ENCODE measurements at places on chromosomes 1 and 21. TPM values are rescaled to one million over a fixed set of nuclear protein-coding genes. Genes with fewer than 3 reads are reported as not detected.

Gene GOLPH3L
- total RNA-seq = 11.3 TPM

Gene GJA5
- total RNA-seq = 114 TPM

Gene COL24A1
- 0.67 TPM for total RNA-seq

Gene MYOM3
- 98.7 TPM for total RNA-seq

Gene NCF2
- total RNA-seq = 3.2 TPM

Gene CIART
- 4.2 TPM for total RNA-seq

Gene ZMYND12
- total RNA-seq = 0.26 TPM

Gene ISG15
- total RNA-seq = 32.2 TPM

Gene DOP1B
- 4.9 TPM for total RNA-seq

Gene GMEB1
- total RNA-seq = 4.2 TPM

Gene OPRD1
- total RNA-seq = not detected

Gene PROK1
- total RNA-seq = 5.1 TPM

DNA sequence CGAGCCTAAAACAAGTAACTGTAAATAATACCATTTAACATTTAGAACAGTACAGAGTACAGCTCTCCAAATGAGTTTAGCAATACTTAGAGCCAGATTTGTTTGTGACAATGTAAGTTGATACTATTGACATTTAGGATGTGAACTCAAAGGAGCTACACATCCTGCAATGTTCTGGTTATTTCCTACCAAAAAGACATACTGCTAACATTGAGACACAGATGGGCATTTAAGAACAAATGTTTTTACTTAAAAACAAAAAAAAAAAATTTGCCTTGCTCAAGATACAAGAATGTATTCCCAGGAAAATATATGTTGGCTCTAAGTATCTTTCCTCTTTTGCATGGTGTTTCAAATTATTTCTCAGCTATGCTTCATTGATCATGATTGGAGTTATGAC is 1464.8 kb upstream of the PRMT6 start:
- no peak for DNase-seq

- DNase-seq = peak; percentile 54
Observed at GRCh38 chr21:42313501-42313969, 1.7 kb downstream of the TFF3 start.

GRCh38 chr1:33372677-33373076 is 51.8 kb upstream of the A3GALT2 start:
- DNase-seq = no peak

DNA sequence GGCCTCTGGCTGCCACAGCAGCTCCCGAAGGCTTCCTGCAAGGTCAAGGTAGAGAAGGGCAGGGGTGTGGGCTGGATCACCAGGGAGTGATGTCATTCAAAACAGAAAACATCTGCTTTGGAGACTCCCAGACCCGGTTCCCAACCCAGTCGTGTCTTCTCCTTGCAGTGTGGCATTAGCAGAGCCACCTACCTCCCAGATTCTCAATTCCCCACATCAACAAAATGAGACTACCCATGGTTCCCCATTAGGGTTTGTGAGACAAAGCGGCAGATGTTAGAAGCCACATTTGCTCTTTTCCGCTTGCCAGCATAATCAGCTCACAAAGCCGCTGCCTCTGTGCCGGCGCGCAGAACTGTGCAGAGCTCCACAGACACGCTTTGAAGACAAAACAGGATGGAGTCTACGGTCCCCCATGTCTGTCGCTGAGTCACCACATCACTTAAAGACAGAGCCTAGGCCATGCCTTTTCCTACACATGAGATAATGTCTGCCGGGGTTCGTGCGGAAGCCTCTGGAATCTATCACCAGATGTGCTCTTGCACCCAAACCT is 12.5 kb downstream of the KIF17 start:
- no peak for DNase-seq

DNA sequence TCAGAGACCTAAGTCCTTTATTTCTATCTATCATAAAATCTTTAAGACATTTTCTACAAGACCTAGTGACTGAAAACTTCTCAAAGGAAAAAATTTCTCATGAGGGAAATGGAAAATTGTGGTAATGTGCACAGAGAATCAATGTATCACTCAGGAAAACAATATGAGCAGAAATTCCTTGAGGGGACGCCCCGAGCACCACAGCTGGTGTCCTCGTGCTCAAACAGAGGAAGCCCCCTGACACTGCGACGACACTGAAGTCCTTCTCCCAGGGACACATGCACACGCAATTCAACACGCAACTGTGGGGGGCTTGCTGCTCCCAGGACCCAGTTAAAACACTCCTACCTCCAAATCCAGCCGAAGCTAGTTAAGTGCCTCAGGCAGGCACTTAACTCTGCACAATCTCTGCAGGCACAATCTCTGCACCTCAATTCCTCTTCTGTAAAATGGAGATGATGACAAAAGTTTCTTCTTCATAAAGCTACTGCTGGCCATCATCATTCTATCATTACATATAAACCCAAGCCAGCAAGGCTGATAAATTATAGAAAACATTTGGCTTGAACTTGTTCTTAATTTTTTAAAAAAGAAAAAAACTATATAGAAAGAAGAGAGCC is 16.0 kb downstream of the ZBTB17 start:
- no peak for DNase-seq

DNA sequence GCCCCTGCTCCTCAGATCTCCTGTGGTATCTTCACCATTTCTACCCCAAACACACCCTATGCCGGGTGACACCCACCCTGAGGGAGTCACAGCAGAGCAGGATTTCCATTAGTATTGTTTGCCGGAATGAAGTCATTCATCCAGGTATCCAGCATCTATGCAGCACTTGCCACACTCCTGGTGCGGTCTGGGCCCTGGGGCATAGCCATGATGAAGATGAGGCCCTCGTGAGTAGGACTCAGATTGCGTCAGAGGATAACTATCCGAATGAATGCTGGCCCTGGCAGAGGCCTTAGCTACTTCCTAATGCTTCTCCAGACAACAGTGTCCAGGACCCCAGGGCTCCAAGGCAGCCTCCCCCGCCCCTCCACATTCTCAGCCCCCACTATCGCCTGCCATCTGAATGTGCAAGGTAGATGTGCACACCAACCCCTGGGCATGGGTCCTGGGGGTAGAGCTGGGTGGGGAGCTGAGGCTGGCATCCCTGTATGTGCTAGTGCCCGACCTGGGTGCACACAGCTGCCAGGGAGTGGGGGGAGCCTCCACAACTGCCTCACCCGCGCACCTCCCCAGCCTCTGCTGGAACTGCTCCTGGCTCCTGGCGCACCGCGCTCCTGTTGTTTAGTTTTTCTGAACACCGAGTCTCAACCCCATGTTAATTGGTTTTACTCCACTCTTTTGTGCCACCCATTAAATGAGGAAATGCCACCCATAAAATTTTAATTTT is 25.5 kb upstream of the ZC3H12A start:
- DNase-seq = no peak

GRCh38 chr21:43849532-43850299 is 15.3 kb upstream of the AGPAT3 start:
- no peak for DNase-seq

DNA sequence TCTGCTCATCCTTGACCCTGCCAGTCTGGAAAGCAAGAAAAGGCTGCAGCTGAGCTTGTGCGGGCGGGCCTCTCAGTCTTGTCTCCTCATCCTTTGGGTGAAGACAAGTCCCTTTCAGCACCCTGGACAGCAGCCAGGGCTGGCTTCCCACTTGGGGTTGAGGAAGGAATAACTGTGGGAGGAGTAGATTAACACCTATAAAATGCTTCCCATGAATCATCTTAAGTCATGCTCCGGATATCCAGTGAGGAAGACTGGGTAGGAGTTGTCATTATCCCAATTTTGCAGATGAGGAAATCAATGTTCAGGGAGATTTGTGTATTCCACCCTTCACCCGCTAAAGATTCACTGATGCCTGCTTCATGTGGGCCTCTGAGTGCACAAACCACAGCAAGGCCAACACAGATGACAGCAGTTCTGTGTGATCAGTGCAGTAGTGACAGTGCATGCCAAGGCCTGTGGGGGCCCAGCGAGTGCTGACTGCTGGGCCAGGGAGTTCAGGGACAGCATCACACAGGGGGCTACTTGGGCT is 20.1 kb upstream of the COL16A1 start:
- DNase-seq = peak; percentile 64

GRCh38 chr1:174274452-174274851 is 115.1 kb downstream of the RABGAP1L start:
- no peak for DNase-seq

- no peak for DNase-seq
Observed at GRCh38 chr1:205046870-205047269, 3.9 kb downstream of the CNTN2 start.

DNA sequence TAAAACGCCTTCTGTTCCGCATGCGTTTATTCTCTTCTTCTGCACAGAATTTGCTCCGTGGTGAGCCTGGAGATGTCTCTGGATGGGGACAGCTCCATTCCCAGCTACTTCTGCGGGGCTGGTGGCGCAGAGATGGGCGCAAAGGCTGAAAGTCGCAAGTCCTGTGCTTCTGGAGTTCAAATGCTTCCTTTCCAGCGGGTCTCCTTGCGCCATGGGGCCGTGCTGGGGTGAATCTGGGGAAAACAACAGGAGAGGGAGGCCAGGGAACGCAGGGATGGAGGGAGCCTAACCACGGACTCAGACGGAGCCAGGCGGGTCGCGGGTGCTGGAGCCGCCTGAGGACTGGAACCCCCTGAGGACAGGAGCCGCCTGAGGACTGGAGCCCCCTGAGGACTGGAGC is 2.9 kb upstream of the OR2T12 start:
- DNase-seq = no peak

DNA sequence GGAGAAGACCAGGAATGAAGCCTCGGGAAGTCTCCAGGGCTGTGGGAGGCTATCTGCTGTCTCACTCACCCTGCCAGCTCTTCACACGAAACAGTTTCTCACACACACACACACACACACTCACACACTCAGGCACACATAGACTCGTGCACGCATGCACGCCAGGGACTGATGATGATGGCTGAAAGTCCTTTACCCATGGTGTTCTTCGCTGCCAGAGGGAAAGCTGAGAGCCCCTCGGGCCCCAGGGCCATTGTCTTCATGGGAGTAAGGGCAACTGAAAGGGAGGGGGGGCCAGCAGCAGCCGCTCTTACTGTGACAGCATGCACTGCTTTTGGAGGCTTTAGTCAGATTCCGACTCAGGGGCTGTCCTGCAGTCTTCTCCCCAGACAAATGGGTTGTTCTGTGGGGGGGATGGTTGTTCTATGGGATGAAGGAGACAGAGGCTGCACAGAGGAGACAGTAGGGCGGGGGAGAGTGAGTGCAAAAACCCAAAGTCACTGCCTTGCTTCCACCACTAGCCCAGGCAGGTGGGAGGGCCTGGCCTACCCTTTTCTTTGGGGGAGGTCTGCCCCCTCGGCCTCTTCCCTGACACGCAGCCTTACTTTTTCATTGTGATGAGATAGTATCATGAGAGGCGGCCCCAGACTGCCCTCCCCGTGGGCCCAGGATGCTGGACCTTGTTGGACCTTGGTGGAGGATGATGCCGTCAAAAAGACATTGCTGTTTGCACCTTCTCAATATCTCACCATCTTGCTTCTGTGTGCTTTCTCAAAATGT is 29.0 kb downstream of the STUM start:
- no peak for DNase-seq

DNA sequence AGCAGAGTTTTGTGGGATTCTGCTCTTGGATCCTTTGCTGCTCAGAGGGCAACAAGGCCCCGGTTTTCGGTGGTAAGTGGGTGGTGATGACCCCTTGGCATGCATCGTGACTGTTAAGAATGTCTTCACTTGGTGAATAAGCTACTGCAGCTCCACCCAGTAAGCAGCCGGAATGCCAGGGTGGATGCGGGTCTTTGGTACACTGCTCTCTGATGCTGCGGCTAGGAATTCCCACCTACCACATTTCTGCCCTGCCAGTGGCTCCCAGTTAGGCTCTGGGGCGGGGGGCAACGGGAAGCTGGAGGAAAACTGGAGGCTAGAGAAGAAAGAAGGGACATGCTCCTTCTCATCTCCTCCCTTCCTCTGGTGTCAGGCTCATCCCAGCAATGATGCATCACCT is 180.4 kb upstream of the GALNT2 start:
- DNase-seq = peak; percentile 16

GRCh38 chr1:12179111-12179519 is 12.3 kb downstream of the TNFRSF1B start:
- DNase-seq = no peak

GRCh38 chr1:65069011-65069565 is 78.9 kb upstream of the AK4 start:
- DNase-seq = no peak

GRCh38 chr21:31132574-31133242 is 94.4 kb upstream of the KRTAP19-8 start:
- DNase-seq = no peak

DNA sequence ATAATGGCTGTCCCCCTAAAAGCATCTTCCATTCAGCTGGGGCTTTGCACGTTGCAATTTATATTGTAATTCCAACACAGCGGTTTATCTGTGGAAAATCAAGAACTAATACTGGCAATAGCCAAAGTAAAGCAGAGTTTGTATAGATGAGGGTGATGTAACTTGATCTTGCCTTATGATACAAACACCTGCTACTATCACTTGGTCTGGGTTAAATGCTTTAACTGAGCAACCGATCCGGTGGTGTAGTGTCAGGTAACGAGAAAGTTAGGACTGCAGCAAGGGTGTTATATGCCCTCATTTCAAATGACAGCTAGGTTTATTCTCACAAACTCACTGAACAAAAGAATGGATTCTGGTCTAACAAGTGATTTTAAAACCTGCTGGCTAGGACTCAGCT is 47.3 kb upstream of the PLPPR4 start:
- DNase-seq = no peak

DNA sequence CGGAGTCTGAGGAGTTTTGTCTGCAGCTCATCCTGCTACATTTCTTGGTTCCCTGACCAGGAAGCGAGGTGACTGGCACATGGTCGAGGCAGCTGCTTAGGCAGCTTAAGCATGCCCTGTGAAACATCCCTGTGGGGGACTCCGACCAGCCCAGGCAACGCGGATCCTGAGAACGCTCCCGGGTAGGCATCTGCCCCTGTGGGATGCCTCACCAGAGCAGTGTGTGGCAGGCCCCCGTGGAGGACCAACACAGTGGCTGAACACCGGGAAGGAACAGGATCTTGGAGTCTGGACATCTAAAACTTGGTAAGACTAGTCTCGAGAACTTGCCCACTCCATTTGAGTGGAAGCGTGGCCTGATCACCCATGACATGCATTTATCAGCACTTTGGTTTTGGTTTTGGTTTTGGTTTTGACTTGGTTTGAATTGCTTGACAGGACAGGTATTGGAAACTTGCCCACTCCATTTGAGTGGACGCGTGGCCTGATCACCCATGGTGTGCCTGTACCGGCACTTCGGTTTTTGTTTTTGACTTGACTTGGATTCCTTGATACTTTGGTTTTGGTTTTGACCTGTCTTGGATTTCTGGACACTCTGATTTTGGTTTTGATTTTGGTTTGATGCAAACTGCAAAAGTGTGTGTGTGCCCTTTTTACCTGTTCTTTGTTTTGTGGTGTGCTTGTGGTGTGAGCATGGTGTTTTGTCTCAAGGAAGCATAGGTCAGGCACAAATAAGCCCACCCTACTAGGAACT is 12.2 kb upstream of the NEK2 start:
- no peak for DNase-seq

All from right atrium auricular region (tissue), 2 donors.